ENCODE measurements at places on chromosomes 2 and 18.

- DNase-seq = no peak
Measured at GRCh38 chr2:26245810-26246209, 1.1 kb downstream of the HADHB start.

DNA sequence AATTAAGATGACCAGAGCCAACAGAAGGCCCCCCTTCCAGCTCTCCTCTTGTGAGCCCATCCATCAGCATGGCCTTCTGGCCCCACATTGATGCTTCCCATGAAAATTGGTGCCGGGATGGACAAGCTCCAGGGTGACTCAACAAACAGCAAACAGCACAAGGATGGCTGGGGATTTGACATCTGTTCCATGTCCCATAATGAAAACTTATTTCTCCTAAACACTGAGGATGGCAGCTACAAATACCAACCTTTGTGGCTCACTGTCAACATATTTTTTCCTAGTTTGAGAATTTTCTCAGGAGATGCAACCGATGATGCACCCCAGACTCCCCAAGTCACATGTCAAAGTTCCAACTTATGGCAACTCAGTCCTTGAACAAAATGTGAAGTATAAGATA, 169.6 kb upstream of the SIX2 start:
- no peak for DNase-seq

DNA sequence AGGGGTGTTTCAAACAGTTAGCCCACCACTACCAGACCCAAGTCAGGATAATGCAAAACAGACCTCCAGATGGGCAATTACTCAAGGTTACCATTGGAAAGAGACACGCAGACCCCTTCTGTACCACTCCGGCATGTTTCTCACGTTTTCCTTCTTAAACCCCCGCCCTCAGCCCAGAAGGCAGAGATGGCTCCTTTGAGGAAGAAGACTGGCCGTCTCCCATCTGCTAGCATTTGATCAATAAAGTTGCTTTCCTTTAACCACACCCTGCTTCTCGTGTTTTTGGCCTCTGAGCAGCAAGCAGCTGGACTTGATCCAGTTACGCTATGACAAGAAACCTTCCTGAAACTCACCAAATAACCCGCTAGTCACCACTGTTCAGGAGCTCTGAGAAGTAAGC, 1012.4 kb upstream of the GYPC start:
- DNase-seq = no peak

DNA sequence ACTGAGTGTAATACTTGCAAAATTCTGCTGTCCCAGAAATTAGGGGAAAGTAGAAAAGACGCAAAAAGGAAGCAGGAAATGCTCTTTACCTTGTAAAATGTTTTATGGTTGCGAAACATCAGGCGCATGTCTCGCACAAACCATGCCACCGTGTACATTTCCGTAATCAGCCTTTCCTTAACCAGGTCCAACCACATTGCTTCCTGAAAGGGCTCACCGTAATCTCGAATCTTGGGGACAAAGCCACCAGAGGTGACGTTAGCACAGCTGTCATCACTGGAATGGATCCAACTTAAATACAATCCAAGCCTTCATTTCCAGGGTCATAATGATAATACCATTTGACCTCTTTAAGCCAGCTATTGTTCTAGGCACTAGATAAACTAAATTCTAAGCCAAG, 49.3 kb downstream of the SP110 start:
- DNase-seq = no peak

DNA sequence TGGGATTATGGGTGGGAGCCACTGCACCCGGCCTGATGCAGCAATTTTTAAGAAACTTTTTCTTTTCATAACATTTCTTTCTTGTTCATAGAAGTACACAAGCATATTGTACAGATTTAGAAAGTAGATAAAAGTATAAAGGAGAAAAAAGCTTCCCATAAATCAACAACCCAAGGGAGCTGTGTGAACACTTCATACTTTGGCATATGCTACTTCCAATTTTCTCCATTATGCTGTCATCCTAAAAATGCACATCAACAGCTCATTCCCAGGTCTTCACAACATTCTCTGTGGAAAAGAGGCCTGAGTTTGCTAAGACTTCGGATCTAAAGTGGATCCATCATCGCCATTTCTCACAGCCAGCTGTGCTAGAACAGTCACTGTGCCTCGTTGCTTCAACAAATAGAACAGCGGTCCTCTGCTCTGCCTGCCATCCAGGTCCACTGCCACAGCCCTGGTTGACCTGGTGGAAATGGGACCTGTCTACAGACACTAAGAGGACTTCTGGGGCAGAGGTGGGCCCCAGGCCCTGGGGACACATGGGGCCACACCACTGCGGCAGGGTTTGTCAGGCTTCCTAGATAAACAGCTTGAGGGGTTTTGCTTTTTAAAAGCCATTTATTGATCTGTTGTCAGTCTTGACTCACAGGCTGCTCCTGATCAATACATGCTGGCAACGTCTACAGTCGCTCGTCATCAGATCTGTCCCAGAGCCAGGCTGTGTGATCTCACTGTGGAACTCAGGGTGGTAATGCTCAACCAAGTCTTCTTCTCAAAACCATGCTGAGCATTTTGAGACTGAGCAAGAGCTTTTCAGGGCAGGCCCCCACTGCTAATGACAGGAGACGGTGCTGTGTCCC, 72.7 kb upstream of the MGAT4A start:
- no peak for DNase-seq

Measured in NCI-H1694 treated with DMSO at 0.1 percent for 48 hours (cell line).